H1 (cell line): ENCODE measurements at places on chromosomes 5 and 9. TPM values are rescaled to one million over a fixed set of nuclear protein-coding genes. Genes with fewer than 3 reads are reported as not detected.

IL13 gene
- not detected in 2 replicates for total RNA-seq

CLIC3 gene
- not detected in 2 replicates for total RNA-seq

LOX gene
- total RNA-seq, result 1.9 and 2.2 TPM in 2 replicates

QRFP gene
- not detected in 2 replicates for total RNA-seq

PCDHA3 gene
- 0.67 and 0.80 TPM in 2 replicates for total RNA-seq

NEURL1B gene
- total RNA-seq, result 5.7 and 6.1 TPM in 2 replicates

NR4A3 gene
- 0.23 and 0.30 TPM in 2 replicates for total RNA-seq

ADAMTSL2 gene
- total RNA-seq, result 0.69 and 0.74 TPM in 2 replicates

NEK6 gene
- total RNA-seq, result 16.6 and 19.7 TPM in 2 replicates

RGS7BP gene
- 2.3 TPM in 2 replicates for total RNA-seq

ROPN1L gene
- 0.38 and 0.73 TPM in 2 replicates for total RNA-seq

PLPP7 gene
- total RNA-seq, result 3.4 TPM in 2 replicates

CARTPT gene
- not detected in 2 replicates for total RNA-seq

PCDHGB6 gene
- total RNA-seq, result 3.4 and 4.1 TPM in 2 replicates

BTNL8 gene
- 0.27 and 0.48 TPM in 2 replicates for total RNA-seq

SOX30 gene
- not detected in 2 replicates for total RNA-seq

DCANP1 gene
- not detected in 2 replicates for total RNA-seq

BARHL1 gene
- total RNA-seq, result not detected in 2 replicates

HDHD3 gene
- 10.4 and 12.1 TPM in 2 replicates for total RNA-seq

PHF24 gene
- total RNA-seq, result 0.35 and 1.0 TPM in 2 replicates

POU5F2 gene
- total RNA-seq, result 0.06 TPM in 2 replicates

FGF18 gene
- total RNA-seq, result 0.63 and 1.3 TPM in 2 replicates

DDX4 gene
- total RNA-seq, result 0.15 TPM in 1 of 2 replicates, not detected in the other

ISL1 gene
- total RNA-seq, result 0.19 TPM in 1 of 2 replicates, not detected in the other

PDZD2 gene
- 6.8 and 8.5 TPM in 2 replicates for total RNA-seq
